Cortex of kidney (tissue), 1 donor: ENCODE measurements at places on chromosomes 5 and 9.

- DNase-seq = no peak
These were observed 10.0 kb downstream of the SMARCA2 start for GRCh38 chr9:2024888-2025782.

GRCh38 chr5:139068494-139069151 is 129.5 kb downstream of the SIL1 start:
- no peak for DNase-seq

DNA sequence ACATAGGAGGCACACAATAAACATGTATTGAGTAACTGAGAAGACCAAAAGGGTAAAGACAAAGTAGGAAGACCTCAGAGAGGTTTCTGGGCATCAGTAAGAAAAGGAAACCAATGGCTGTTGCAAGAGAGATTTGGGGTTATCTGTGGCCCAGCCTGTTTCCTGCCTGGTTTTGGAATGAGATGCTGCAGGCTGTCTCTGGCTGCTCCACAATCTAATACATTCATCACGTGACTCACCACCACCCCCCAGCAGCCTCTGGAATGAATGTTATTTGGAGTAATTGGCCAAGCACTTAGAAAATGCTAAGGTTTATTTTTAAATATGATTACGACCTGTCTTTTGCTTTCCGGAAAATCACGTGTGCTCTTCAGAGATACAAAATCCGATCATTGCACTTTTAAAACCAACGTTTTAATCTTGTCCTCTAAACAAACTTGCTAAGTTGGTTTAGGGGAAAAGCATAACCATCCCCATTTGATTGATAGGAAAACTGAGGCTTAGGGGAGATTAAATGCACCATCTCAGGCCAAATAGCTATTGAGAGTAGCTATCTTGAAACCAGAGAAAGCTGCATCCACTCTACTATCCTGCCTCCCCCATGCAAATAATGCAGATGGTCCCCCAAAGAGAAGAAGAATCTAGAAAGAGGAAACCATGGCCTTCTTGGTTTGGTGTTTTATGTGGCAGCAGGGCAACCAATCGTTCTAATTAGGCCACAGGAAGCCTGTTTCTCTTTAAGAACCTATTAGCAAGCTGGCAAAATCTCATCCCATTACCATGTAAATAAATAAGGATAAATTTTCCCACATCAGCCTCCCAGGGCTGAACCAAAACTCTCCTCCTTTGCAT is 151.8 kb upstream of the ADRA1B start:
- DNase-seq = no peak

GRCh38 chr5:79811081-79811480 is 121.4 kb downstream of the CMYA5 start:
- DNase-seq = no peak

GRCh38 chr5:65185468-65185867 is 296.3 kb downstream of the ADAMTS6 start:
- DNase-seq = no peak

- no peak for DNase-seq
These were observed 277.1 kb downstream of the NR3C1 start for GRCh38 chr5:143126174-143127019.

- DNase-seq = no peak
These were observed 64.6 kb downstream of the SH3TC2 start for GRCh38 chr5:148998174-148998797.

- no peak for DNase-seq
These were observed 263.2 kb downstream of the GABRB2 start for GRCh38 chr5:161283296-161283695.

GRCh38 chr5:154514331-154514730 is 36.3 kb upstream of the HAND1 start:
- no peak for DNase-seq

DNA sequence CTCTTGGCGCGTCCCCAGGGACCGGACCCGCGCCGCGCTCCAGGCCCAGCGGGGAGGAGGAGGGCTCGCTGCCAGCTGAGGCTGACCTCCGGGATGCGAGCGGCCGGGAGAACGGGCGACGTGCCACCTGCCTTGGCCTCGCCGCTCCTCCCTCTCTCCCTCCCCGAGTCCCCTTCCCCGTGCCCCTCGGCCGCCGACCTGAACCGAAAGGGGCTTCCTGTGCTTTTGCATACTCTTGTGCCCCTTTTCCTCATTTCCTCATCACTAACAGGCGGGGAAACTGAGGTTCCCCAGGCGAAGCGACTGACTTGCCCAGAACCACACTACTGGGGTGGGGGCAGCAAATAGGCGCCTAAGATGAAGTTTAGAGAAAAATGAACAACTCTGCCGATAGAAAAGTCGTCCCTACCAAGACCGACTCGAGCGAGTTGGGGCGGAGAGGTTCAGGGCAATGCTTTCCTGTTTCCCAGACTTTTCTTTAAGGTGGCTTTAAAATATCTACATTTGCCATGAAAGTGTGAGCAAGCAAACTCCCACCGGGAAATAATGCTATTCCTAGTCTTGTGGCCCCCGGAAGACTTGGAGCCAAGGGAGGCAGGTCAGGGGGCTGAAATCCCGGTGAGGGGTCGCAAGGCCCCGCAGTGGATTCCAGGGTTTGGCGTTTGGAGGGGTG is 580 bp upstream of the DUSP1 start:
- no peak for DNase-seq

DNA sequence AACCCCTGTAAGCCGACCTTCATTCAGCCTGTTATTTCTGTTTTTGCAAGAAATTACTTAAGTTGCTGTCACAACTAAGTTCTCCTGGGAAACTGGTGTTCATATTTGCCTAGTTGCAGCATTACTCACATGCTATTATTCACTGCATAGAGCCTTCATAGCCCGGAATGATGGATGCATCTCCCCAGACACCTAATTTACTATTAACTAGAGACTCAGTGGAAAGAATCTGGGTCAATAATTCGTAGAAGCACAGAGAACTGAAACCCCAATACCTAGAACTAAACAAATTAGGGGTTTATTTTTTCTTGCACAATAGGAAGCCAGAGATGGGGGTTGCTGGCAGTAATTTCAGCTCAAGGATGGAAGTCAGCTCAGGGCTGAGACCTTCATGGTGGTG is 45.7 kb upstream of the FAM170A start:
- DNase-seq = no peak

DNA sequence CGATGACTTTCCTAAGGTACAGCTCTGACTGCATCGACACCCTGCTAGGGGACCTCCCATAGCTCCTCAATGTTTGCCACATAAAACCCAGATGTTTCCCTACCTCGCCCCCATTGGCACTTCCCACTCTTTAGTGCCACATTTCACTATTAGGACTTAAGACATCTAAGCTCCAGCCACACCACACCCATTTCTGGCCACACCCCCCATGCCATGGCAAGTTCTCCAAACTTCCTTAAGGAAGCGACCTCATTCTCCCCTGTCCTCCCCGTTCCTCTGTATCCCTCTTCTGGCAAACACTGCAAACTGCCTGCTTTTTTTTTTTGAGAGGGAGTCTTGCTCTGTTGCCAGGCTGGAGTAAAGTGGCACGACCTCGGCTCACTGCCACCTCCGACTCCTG is 62.9 kb downstream of the USP20 start:
- no peak for DNase-seq

DNA sequence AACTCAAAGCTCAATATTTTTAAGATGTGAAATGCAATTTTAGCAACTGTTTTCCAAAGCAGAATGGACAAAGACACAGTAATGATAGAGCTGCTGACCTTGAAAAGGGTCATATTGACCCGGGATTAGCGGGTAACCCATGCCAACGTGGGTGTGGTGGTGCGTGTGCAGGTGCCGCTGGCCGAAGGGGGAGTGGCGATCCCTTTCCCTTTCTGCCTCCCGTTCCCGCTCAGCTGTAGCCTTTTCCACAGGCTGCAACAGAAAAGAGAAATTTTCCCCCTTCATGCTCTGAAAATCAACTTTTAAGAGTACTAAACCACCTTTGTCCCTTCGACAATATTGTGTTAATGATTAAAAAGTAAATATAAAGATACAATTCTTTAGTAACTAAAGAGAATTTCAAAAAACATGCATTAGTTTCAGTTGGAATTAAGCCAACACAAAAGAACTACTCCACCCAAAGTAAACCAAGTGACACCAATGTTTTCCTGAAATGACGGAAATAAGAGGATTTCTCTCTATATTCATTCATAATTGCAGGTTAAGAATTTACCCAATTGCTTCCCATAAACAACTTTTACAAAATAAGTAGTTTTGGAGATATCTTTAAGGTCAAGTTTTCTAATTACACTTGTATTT is 105.2 kb downstream of the ZNF608 start:
- DNase-seq = no peak

DNA sequence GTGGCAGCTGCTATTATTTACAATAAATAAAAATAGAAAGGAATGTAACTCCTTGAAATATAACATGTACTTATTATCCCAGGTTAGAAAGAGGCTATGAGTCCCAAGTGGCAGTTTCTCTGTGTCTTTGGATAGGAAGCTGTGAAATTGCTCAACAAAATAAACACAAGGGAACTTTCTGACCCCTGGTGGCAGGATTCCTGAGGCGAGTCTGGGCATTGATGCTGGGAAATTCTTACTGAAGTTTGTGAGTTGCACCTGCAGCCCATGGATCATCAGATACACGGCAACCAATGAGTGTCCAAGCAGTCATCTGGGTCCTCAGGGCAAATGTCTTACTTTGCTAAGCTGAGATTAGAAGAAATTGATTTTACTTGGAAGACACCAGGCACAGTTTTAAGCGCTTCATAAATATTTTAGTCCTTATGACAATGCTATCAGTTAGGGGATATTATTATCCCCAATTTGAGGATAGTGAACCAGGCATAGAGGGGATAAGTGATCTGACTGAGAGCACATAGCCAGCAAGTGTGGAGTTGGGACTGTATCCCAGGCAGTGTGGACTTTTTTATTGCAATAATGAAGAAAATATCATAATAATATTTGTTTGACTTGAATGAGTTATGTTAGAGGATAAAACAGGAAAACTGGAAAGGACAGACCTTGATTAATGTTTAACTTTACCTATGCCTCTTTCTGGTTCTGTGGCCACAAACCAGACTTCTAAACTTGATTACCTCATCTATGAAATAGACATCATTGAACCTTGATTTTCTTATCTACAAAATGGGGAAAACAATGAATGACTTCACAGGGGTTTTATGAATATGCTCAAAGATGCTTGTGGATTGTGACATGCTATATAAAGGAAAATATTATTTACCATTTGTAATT is 265.5 kb upstream of the ADAMTSL1 start:
- no peak for DNase-seq

DNA sequence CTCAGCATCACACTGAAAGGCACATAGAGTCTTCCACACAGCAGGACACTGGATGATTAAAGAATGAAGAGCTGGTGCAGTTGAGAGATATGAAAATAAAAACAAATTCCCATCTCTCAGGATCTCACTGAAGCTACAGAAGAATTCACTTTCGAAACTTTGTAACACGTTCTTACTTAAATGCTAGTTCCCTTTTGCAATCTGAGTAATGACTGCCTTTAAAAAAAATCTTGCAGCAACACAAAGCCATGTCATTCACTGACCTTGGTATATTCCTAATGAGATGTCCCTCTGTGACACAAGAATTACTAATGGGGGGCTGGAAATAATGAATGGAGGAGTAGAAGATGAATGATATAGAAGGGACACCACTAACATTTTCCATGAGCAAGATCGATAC is 201.8 kb downstream of the GLIS3 start:
- no peak for DNase-seq

- no peak for DNase-seq
These were observed 51.5 kb downstream of the C9orf152 start for GRCh38 chr9:110156416-110156815.

DNA sequence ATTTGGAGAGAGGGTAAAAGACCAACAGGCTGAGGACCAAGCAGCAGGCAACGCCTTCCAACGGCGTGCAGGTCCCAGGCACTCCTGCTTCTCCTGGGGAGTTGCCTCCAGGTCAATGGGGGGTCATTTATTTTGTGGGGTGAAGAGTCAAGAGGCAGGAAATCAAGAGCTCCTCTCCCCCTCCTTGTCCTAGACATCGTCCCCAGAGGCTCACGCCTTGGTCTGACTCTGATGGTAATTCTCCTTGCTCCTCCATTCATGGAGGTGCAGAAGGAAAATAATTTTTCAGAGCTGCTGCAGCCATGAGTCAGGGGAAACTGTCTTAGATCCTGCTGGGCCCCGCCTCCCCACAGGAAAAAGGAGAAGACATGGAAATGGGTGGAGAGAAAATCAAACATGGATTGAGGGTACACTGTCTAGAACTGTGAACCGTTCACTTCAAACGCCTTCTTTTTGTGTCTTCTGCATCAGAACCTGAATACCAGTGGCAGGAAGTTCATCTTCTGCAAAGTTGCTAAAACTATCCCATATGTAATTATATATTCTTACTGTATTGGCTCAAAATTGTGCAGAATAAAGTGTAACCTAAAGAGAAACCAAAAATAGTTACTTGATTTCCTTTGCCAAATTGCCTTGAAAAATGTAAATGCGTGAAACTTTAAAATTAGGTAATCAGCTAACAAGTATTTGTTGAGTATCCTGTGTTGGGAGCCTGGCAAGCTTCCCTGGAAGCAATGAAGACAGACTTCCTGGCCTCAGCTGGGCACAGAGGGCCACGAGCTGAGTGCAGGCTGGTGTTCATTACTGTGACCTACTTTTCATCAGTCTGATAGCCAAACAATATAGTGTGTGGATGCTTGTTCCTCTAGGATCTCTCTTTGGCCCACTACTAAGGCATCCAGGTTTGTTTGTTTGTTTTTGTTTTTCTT is 142.0 kb downstream of the CMYA5 start:
- no peak for DNase-seq

DNA sequence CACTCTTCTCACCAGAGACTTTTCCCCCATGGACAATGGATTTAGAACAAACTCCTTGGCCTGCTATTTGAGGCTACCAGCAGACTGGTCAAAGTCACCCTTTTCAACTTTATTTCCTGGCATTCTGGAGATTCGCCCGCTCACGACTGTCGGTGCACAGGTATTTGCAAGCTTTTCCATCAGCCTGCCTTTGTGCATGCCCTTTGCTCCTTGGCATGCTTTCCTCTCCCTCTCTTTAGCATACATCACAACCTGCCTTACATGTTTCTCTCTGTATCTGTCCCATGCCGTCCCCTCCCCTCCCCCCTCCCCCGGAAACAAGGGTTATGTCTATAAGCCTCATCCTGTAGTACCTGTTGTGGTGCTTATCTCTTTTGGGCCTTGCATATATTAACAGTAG is 257.1 kb downstream of the AOPEP start:
- no peak for DNase-seq

DNA sequence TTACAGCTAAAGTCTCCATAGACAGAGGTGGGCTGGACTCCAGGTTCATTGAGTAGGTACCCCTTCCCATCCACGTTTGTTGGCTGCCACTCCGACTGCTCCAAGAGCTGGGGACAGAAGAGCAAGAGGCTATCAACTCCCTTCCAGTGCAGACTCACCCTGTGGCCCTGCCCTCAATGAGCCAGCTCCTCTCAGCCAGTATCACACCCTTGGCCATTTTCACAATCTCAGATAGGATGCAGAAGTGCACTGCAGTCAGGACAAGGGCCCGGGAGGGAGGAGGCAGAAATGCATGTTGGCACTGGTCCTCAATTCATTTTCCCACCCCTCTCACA is 6.2 kb downstream of the IRF1 start:
- DNase-seq = no peak

- DNase-seq = no peak
These were observed 38.5 kb upstream of the SLC44A1 start for GRCh38 chr9:105205787-105206495.

- no peak for DNase-seq
These were observed 211.8 kb downstream of the GOLPH3 start for GRCh38 chr5:31962351-31962751.
